ENCODE measurements at places on chromosomes 5 and 9.

- DNase-seq: peak; percentile 78
Observed at GRCh38 chr5:65861830-65862241, 64.5 kb upstream of the ERBIN start.

GRCh38 chr5:77356740-77357139 is 135.4 kb downstream of the WDR41 start:
- DNase-seq: peak; percentile 4

DNA sequence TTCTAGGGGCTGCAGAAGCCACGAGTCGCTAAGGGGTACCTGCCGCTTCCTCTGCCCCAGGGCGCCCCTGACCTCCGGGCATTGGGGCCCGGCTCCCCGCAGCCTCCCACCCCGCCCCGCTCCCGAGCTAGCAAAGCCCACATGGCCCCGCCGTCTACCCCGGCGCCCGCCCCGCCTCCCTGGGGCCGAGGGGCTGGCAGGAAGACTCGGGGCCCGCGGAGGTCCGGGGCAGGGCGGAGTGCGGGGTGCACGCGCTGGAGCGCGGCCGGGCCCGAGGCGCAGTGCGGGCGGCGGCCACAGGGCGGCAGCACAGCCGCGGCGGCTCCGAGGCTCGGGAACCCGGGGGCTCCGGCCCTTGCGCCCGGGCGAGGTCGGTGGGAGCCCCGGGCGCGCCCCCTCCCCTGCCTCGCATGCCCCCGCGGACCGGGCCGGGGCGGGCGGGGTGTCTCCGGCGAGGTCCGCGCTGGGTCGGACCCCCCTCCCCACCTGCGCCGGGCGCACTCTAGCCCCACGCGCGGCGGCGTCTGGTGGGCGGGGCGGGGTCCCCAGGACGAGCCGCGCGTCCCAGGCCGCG is 6.7 kb downstream of the NRARP start:
- DNase-seq: no peak

GRCh38 chr5:144139586-144139985 is 30.9 kb downstream of the YIPF5 start:
- no peak for DNase-seq

DNA sequence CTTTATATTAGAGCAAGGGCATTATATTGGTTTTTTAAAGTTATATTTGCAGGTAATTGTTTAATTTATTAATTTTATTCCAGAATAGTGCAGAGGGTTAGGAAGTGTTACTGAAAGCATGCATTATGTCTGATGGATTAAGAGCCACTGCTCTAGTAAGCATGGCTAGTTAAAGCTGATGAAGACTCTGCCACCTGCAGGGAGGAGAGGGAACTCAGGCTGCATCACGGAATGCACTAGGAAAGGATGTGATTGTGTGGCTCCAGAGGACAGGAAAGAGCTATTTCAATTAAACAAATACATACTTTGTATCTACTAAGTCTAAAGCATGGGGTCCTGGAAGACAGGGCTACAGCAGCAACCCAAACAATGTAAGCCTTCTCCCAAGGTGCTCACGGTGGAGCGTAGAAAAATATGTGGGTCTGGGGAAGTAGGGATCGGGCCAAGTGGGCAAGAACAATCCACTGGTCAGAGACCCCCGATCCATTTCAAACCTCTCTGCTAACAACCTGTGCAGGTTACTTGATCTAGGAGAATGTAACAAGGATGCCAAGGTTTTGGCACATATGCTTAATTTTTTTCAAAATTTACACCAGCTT is 15.3 kb upstream of the GRXCR2 start:
- DNase-seq: peak; percentile 32

DNA sequence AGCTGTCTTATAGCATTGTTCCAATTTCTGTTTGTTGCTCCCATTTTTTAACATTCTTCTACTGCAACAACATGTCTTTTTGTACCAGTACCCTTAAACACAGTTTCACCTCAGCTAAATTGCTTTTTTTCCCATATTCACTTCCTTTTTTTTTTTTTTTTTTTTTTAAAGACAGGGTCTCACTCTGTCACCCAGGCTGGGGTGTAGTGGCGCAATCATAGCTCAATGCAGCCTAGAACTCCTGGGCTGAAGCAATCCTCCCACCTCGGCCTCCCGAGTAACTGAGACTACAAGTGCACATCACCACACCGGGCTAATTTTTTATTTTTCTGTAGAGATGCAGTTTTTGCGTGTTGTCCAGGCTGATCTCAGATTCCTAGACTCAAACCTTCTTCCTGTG is 161.3 kb downstream of the NIPBL start:
- no peak for DNase-seq

DNA sequence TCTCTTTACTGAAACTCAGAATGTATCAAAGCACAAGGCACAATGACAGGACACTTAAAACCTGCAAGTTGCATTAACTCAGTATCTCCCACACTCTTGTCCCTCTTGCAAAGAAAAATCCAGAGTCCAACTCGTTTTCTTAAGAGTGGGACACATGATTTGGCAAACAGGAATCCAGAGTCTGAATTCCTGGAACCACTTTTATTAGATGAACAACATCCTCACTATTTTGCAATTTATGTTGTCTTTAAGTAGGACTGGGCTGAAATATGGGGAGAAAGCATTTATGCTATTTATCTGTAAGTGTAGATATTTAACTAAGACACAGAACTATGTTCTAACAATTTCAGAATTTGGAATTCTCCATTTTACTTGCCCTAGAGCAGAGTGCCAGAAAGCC is 69.1 kb downstream of the ABCA1 start:
- no peak for DNase-seq

DNA sequence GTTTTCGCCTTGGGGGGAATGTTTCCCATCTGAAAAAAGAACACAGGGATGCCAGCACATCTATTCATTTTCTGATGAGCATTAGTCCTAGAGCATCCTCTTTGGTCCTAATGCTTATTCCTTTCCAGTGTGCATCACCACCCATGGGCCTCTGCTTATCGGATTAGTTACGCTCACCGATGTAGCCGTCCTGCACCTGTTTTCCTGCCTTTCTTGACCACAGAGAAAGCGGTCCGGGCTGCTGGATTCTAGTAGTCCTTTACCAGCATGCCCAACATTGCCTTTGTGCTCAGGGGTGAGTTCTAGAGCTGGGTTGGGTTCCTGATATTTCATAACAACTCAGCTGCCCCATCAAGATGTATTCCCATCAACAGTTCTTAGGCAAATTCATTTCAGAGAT is 2084.5 kb upstream of the C9orf72 start:
- DNase-seq: no peak

DNA sequence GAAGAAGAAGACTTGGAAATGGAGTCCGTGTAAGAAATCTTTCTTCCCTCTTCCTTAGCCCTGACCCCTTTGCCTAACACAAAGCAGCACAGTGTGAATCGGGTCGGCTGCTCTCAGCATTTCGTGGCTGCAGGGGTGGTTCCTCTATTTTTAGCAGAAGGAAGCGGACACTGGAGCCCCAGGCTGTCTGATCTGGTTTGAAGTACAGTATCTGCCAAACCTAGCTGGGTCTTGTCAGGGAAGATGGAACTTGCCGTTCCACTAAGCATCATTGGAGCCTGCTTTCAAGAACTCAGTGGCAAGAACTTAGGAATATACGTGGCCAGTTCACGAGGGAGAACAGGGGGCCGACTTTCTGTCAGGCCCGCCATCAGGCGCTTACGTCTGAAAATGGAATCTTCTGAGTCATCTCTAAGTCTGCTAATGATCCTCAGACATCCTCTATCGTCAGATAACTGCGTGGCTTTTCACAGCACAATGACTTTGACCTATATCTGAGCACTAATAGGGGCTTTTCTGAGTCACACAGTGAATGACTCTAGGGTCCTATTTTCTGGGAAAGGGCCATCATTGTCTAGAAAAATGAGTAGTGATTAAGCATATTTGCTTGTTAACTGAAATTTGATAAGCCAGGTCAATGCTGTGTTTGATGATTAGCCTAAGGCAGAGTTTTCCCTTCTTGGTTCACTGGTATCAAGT is 43.3 kb upstream of the NCS1 start:
- DNase-seq: peak; percentile 90

DNA sequence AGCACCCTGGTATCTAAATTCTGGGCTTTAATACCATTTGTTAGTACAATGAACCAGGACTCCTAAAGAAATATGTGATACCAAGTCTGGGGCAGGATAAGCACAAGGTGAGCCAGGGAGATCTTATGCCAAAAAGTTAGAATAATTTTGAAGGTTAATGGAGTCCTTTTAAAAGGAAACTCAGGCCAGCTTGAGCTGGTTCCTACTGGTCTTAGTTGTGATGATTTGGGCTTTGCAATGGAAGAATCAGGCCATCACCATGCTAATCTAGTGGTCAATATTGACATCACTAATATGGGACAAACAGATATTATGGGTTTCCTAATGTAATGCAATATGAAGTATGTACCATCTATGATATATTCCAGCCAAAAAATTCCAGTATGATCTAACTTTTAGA is 7.5 kb upstream of the SPATA9 start:
- no peak for DNase-seq

- DNase-seq: no peak
Observed at GRCh38 chr9:4081956-4082355, 217.9 kb downstream of the GLIS3 start.

- no peak for DNase-seq
Observed at GRCh38 chr5:5421149-5421960, 1.1 kb upstream of the ICE1 start.

DNA sequence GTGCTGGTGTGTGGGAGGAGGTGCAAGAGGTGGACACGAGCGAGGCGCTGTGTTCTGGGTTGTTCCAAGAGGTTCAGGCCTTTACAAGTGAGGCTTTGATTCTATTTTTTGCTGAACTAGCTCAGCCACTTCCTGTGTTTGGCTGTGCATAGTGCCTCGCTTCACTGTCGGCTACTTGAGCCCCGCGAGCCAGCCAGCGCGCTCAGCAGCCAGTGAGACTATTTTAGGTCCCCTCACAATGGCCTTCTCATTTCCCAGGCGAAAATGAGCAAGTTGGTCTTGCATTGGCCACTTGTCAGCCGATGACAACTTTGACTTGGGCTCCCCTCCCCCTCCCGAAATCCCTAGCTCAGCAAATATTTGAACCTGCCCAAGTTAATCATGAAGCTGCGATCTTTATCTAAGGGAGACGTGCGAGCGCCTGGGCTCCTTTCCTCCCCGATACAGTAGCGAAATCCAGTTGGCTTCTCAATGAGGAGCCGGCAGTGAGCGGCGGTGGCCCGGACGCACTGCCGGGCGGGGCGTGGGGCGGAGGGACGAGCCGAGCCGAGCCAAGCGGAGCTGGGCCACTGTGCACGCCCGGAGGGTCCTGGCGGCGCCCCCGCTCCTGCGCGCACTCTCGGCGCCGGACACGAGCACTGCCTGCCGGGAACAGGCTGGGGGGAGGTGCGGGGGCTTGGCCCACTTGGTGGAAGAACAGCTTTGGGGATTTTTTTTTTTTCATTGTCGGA is 72.6 kb downstream of the PIK3R1 start:
- DNase-seq: no peak

DNA sequence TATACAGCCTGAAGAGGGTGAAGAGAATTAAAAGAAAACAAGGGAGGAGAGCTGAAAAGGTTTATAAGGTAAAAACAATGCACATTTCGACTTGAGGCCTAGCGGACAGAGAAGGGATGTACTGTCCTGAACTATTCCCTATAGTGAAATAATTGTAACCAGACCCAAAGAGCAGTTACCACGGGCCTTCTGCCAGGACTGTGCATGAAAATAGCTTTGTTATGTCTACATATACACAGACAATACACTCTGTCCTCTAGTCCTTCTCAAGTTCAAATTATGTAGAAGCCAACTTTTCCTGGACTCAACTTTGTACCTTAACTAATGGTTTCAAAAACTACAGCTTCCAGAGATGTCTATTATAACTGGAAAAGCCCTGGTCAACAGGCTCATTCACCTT is 223.7 kb downstream of the PCSK5 start:
- no peak for DNase-seq

GRCh38 chr9:85173967-85174366 is 504.4 kb downstream of the NTRK2 start:
- no peak for DNase-seq

- no peak for DNase-seq
Observed at GRCh38 chr9:2378266-2378665, 243.3 kb upstream of the VLDLR start.

DNA sequence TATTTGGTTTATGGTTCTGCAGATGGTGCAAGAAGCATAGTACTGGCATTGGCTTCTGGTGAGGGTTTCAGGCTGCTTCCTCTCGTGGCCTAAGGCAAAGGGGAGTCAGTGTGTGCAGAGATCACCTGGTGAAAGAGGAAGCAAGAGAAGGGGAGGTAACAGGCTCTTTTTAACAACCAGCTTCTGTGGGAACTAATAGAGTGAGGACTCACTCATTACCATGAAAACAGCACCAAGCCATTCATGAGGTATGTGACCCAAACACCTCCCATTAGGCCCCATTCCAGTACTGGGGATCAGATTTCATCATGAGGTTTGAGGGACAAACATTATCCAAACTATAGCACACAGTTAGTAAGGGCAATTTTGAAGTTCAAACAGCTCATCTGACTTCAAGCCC is 263.5 kb downstream of the TMEM38B start:
- no peak for DNase-seq

GRCh38 chr9:117403403-117403811 is 11.4 kb downstream of the ASTN2 start:
- DNase-seq: no peak

- no peak for DNase-seq
Observed at GRCh38 chr5:177412603-177413233, 3.4 kb upstream of the F12 start.

DNA sequence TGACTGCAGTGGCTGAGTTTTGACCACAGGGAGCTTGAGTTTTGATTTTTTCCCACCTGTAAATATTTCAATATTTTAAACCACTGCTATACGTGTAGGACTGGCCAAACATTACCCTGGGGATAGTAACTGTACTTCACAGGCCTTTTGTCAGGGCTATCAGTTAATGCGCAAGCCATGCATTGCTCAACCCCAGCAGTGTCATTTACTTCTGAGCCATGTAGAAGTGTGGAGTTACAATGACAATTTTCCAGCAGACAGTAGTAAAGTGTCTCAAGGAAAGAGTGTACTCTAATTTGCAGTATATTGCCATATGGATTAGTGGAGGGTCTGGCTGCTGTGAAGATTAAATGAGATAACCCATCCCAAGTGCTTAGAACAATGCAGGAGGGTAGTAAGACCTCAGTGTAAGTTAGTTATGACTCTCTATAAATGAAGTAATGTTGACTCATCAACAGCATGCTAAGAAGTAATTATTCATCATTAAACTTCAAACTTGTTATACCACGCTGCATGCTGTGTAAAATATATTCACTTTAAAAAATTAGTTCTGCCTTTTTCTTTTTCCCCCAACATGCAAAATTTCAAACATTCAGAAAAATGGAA is 489.2 kb downstream of the KDM4C start:
- no peak for DNase-seq

DNA sequence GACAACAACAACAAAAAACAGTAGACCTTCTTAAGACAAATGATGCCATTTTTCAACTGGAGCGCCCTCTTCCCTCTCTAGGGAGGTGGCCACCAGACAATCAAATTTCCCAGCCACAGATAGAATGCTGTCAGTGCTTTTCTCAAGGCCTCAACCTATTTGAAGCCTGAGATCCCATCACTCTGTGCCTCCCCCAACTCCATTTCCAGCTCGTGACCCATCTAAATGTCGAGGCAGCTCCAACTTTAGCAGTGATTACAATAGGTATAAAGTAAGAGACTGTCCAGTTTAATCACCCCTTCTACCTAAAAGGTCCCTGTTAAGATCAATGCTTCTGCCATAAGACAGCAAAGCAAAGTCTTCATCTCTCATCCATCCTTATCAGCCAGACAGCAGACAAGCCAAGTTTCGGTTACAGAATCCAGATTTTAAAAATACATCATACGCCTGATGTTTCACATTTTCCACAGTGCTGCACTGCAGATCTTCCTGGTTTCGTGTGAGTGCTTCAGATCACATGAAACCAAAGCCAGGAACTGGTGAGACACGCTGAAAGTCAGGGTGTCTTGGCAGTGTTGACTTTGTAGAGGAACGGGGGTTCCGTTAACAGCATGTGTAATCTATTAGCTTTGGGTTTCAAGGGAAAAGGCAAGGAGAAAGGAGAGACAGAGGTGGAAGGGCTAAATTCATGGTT is 447.8 kb downstream of the ENC1 start:
- no peak for DNase-seq
